ENCODE measurements at places on chromosomes 5 and 9.

DNA sequence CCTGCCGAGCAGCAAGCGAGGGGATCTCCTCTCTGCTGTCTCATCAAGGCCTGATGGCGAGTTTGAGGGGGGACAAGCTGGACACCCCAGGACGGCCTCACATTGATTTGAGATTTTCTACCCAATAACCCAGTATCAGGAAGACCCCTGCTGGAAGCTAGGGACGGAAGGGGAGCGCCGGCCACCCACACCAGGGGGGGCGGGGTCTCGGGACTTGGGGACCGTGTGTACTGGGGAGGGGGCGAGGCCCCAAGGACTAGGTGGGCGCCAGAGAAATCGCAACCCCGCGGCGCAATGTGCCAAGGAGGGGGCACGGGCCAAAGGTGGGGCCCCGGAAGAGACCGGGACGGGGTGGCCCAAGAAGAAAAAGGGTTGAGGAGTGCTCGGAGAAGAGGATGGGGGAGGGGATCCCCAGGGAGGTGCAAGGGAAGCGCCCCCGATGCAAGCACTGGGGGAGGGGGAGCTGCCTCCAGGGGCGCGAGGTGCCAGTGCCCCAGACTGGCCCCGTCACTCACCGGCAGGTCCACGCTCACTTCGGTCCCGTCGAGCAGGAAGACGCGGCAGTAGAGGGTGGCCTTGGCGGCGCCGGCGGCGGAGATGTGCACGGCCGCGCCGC lies 1.1 kb downstream of the EPB41L4B start:
- DNase-seq, result no peak

GRCh38 chr5:78553580-78554353 lies 94.8 kb downstream of the LHFPL2 start:
- DNase-seq, result no peak

DNA sequence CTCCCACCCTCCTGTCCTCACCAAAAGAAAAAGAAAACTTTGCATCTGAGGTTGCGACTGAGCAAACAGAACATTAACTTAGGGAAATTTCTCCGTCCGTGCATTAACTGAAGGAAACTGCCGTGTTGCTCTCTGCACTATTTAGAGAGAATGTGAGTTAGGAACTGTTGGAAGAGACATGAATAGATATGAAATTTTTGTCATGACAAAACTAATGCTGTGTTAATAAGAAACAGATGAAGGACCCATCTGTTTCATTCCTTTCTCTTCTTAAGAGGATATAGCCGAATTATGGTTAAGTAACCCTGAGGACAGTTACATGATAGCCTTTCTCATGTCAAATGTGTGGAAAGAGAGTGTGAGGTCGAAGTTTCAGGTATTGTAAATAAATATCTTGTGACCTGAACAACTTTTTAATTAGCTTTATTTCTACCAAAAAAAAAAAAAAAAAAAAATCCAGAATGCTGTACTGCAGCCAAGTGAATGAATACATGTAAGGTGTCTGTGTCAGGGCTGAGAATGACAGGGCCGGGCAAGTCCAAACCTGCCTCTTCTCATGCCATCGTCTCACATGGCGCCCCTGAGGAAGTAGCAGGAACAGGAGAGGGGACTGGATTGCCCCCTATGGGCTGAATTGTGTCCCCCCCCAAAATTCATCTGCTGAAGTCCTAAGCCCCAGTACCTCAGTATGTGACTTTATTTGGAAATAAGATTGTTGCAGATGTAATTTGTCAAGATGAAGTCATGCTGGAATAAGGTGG lies 35.6 kb upstream of the ANKRD33B start:
- DNase-seq, result peak; percentile 63

DNA sequence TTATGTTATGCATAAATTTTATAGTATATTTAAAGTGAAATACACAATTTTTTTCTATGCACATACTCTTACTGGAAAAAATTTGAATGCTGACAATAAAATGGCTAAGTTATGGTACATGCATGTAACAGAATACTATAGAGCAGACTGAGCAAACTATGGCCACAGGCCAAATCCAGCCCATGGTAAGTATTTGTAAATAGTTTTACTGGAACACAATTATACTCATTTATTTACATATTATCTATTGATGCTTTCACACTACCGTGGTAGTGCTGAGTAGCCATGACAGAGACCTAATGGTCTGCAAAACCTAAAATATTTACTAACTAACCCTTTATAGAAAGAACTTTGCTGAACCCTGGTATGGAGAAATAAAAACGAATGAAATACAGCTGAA lies 45.7 kb downstream of the TEX10 start:
- no peak for DNase-seq

GRCh38 chr9:6819112-6819511 lies 61.3 kb downstream of the KDM4C start:
- no peak for DNase-seq

DNA sequence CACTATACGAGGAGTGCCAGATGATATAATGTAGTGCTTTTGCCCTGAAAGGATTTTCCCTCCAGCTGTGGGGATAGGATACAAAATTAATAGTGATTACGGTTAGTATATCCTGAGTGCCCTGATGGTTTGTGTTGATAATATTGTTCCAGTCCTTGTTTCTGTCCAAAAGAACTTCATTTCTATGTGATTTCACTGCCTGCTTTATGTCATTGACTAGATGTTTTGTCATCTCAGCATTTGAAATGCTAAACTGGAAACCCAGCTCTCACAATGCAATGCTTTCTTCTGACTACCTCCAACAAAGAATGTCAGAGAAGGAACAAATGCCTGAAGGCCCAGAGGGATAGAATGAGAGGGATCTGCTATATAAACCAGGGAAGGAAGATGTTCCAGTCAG lies 177.8 kb downstream of the NIPBL start:
- no peak for DNase-seq

DNA sequence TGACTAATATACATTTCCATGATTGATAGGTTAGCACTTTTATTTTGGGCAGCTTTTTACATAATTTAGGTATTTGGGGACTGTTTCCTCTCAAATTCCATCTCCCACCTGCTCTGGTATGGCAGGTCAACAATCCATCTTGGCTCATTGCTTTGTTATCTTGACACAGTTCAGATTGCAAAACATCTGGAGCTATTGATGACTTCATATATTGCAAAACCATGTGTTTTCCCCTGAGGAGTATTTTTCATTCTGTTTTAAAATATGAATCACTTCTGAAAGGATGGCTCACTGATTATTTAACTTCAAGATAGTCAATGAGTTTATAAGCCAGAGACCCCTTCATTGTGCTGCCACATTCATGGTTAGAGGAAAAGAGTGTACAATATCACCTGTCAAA lies 1206.0 kb upstream of the C9orf72 start:
- DNase-seq, result peak; percentile 27

DNA sequence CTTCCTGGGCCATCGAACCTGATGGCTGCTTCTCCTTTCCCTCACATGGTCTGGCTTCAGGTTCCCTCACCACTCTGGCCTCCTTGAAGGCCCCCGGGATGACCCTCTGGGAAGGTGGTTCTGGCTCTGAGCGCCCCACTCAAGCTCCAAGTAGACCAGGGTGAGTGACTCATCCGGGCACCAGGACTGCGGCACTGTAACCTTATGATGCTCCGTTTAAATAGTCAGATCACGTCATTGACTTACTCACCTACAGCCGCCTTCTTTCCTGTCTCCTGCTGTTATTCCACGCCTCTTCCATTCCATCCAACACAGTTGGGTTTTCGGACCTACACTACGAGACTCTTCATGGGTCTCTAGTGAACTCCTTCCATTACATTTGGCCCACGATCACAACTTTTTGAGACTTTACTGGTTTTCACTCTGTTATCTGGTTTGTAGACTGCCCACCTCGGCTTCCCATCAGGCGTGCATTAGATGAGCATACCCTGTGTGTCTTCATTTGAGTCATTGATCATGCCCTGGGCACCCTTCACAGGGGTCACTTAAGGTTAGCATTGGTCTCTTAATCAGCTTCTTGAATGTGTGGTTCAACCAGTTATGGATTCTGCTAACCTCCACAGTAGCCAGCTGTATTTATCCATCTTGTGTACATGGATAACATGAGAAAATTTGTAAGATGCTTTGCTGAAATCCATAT lies 138.8 kb upstream of the LMX1B start:
- no peak for DNase-seq

DNA sequence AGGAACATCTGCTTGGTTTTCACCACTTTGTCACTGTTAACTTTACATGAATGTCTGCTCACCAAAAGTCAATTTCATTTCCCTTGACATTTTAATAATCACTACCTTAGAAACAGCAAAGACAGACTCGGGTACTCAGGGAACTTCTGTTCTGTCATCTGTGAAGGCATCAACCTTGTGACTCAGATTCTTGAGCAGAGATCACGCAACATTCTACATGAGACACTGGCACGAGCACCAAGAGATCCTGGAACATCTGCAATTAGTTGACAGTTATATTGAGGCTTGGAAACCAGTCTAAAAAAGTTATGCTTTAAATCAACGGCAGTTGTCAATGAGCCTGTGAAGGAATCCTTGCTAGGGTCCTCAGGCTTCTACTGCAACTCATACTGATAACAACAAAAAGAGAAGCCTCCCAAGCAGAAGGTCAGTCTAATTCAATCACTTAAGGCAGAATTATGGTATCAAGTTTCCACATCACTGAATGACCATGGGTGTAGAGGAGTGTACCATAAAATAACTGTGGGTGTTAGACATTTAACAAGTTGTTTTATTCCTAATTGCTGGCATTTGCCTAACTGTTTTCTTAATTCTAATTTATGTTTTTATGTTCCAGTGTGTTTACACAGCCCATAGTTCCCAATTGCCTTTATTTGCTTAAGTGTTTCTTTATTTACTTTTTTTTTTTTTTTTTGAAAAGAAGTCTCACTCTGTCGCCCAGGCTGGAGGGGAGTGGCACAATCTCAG lies 3.3 kb upstream of the PBX3 start:
- no peak for DNase-seq

DNA sequence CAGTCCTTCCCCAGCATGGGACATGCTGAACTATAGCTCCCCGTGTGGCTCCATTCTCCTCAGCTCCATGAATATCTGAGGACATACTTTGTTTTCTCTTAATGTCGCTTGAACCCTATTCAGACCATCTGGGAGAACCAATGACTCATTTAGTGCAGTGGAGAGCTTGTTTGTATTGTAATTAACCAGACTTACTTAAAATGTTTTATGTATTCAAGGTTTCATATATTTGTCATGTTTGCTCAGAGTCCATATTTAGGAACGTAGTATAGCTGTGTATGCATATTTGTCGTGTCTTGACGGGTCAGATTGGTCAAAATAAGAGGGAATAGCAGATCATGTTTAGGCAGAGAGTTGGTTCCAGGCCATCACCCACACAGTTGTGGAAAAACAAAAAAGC lies 150.1 kb upstream of the NTRK2 start:
- DNase-seq, result no peak

- DNase-seq, result no peak
Observed at GRCh38 chr5:127621601-127622325, 27.1 kb upstream of the CTXN3 start.

- DNase-seq, result no peak
Observed at GRCh38 chr9:32247168-32247567, 137.3 kb upstream of the ACO1 start.

GRCh38 chr5:123265551-123265950 lies 157.7 kb downstream of the CEP120 start:
- no peak for DNase-seq

- DNase-seq, result no peak
Observed at GRCh38 chr5:141903261-141903660, 20.4 kb upstream of the DELE1 start.

- DNase-seq, result no peak
Observed at GRCh38 chr9:6072865-6073264, 57.4 kb upstream of the RANBP6 start.

DNA sequence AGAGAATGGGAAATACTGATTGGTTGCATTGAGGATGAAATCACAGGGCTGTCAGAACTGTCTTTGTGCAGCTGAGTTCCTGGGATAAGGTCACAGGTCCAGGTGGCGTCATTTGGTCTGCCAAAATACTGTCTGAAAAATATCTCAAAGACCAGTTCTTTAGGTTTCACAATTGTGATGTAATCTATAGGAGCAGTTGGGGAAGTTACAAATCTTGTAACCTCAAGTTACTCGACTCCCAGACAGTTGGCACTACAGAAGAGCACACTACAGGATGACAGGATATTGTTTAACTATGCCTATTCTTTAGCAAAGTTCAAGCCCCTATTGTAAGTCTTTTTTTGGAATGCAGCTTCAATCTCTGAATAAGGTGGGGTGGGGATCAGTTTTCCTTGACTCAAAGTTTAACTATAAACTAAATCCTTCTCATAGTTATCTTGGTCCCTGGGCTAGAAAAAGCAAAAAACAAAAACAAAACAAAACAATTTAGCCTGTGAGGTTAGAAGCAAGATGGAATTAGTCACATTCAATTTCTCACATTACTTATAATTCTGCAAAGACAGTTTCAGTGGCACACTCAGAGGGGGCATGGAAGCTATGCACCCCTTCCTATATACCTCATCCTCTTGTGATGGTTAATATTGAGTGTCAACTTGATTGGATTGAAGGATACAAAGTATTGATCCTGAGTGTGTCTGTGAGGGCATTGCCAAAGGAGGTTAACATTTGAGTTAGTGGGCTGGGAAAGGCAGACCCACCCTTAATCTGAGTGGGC lies 276.0 kb downstream of the AUH start:
- DNase-seq, result no peak

GRCh38 chr5:90368454-90369246 lies 40.9 kb downstream of the CETN3 start:
- no peak for DNase-seq

DNA sequence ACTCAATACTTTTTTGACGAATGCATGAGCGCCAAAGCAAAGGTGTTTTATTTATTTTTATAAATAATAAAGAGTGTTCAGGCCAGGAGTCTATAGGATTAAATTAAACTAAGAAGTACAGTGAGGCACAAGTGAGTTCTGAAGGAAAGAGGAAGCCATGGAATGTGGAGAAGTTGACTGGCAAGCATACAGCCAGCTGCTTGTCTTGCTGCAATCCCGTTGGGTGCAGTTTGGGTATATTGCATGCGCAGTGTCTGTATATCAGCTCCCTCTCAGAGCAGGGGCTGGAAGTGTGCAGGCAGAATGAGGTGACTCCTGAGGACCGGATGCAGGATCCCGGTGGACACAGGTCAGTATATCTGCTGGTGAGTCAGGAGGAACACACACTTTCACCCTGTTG lies 315.6 kb downstream of the ZSWIM6 start:
- no peak for DNase-seq

DNA sequence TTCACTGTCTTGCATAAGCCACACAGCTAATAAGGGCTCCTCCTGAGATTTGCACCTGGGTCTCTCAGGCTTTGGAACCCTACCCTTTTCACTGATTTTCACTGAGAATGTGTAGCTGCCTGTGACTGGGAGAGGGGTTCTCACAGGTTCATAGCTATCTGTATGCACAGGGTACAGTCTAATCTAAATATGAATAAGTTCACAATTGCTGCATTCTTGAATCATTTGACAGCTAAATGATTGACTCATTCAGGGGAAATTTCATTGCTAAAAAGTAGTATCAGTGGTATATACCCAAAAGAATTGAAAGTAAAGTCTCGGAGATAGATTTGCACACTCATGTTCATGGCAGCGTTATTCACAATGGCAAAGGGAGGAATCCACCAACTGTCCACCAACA lies 140.7 kb downstream of the BOD1 start:
- no peak for DNase-seq

DNA sequence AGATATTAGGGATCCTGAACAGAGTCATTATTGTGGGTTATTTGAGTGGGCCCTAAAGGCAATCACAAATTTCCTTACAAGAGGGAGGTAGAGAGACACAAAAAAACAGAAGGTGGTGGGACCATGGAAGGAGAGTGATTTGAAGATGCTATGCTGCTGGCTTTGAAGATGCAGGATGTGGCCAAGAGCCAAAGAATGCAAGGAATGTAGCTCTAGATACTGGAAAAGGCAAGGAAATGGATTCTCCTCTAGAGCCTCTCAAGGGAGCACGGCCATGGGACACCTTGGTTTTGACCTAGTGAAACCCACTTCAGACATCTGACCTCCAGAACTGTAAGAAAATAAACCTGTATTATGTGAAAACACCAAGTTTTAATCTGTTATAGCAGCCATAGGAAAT lies 53.8 kb downstream of the TTC39B start:
- no peak for DNase-seq

Measured in NCI-H1105 treated with DMSO at 0.1 percent for 48 hours (cell line).